ENCODE measurements at places on chromosomes 1 and 21. TPM values are rescaled to one million over a fixed set of nuclear protein-coding genes. Genes with fewer than 3 reads are reported as not detected.

Gene IL10
- 0.15 TPM for total RNA-seq

Gene PTPN22
- total RNA-seq, result 74.6 TPM

Gene CATSPERE
- 0.58 TPM for total RNA-seq

Gene REG4
- total RNA-seq, result 0.67 TPM

Gene C8A
- total RNA-seq, result not detected

Gene KCTD3
- 6.7 TPM for total RNA-seq

Gene LCE7A
- total RNA-seq, result not detected

Gene FCRLB
- 0.23 TPM for total RNA-seq

Gene ATAD3C
- total RNA-seq, result 0.17 TPM

Gene TRIM63
- total RNA-seq, result 0.10 TPM

Gene CD48
- total RNA-seq, result 309 TPM

Gene CRYZ
- 32.1 TPM for total RNA-seq

Gene MYOM3
- not detected for total RNA-seq

Gene AMPD1
- not detected for total RNA-seq

Gene C4BPA
- not detected for total RNA-seq

Gene CNST
- total RNA-seq, result 32.8 TPM

DNA sequence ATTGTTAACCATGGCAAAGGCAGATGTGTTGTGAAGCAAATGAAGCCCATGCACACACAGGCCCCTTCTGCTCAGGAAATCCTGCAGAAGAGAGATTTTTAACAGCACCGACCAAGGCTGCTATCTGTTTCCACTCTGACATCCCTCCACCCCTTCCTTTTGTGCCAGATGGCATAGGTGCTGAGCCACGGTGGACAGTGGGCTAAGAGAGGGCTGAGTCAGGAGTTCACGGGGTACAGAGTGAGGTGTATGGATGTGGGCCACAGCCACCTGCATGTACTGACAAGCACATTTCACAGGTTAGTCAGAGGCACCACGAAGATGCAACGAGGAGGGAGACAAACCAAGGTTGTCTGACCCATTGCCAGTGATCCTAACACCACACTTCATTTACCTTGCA lies 9.5 kb downstream of the RSPH1 start:
- H3K27ac ChIP-seq, result no peak overlapping the region
- DNase-seq, result no peak
- no peaks in the 10 kb centered on the region for H3K36me3 ChIP-seq
- H3K27me3 ChIP-seq, result peaks cover 20% of the 10 kb centered on the region

- no peaks in the 10 kb centered on the region for H3K27me3 ChIP-seq
- no peaks in the 10 kb centered on the region for H3K36me3 ChIP-seq
- no peaks in the 10 kb centered on the region for H3K4me1 ChIP-seq
- H3K27ac ChIP-seq, result no peak within 1 kb of the TSS
Observed at GRCh38 chr1:162381383-162381782, at the start of gene C1orf226. TSS of gene C1orf226 (plus strand) at chr1:162381728. CDS start at chr1:162381902, 174 bp downstream.

DNA sequence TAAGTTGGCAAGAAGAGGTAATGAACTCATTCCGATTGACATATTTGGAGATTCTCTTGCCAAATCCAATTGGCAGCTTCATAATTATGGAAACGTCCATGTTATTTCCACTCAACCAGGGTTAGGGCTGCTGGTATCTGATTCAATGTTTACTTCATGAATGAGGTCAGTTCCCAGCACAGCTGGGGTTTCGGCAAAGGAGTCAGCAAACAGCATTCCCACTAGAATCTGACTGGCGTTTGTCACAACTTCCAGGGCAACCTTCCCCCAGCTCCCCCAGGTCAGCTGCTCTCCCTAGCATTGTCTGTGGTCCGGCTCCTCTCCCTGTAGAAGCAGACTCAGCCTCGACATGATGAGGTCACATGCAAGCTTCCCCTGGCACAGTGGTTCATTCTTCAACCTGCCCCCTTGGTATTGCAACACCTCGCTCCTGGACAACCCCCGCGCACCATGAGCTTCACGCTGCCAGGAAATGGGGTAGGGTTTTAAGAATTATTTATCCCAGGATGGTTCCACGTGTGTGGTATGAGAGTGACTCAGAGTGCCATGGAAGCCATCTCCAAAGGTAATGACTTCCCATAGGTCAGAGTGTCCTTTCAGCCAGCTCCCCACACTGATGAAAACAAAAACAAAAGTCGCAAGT lies 100.7 kb upstream of the SLC25A33 start:
- no peak overlapping the region for H3K4me3 ChIP-seq
- no peaks in the 10 kb centered on the region for H3K4me1 ChIP-seq
- H3K27ac ChIP-seq, result no peak overlapping the region
- H3K36me3 ChIP-seq, result no peaks in the 10 kb centered on the region
- DNase-seq, result no peak

DNA sequence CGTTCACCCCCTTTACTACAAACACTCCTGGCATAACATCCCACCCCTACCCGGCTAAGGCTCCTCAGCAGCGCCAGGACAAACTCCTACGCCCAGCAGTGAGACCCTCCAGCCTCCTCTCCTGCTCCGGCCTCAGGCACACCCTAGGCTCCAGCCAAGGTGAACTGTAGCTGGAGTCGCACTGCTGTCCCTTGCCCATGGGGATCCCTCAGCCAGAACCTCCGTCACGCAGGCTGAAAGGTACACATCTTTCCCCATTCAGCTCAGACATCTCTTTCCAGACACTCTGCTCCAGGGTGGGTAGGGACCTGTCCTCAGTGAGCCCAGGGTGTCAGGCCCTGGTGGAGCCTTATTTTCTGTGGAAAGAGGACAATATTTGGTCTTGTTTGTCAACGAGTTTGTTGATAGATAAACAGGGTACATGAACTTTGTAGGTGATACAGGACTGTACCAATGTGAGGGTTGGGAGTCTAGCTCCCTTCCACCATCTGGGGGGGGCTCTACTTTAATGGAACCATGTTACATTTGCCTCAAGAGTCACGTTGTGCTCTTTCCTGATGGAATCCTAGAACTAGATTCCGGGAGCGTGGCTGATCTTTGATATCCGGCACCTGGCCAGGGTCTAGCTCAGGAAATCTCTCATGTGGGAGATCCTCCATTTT lies 56.5 kb upstream of the SSBP3 start:
- no peaks in the 10 kb centered on the region for H3K36me3 ChIP-seq
- DNase-seq, result no peak
- no peaks in the 10 kb centered on the region for H3K27me3 ChIP-seq
- no peak overlapping the region for H3K27ac ChIP-seq

DNA sequence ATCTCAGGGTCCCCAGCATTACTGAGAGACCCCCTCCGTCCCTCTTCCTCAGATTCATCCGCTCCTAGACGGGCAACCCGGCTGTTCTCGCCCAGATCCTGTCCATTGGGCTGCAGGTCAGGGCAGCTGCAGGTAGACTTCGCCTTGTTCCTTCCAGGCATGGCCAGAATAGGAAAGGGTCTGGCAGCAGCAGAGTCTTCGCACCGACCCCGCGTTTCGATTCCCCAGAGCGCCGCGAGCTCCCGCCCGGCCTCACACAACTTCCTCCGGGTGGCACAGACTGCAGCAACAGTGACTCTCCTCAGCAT lies 265 bp downstream of the NRDC start:
- peaks cover 27% of the 10 kb centered on the region for H3K36me3 ChIP-seq
- DNase-seq, result no peak
- peaks cover 11% of the 10 kb centered on the region for H3K27me3 ChIP-seq
- no peak overlapping the region for H3K27ac ChIP-seq
- no peak overlapping the region for H3K4me3 ChIP-seq

GRCh38 chr1:233107130-233107660 lies 156.8 kb downstream of the NTPCR start:
- H3K36me3 ChIP-seq, result peaks cover 31% of the 10 kb centered on the region
- peaks cover 3% of the 10 kb centered on the region for H3K4me1 ChIP-seq
- H3K4me3 ChIP-seq, result no peak overlapping the region
- no peaks in the 10 kb centered on the region for H3K27me3 ChIP-seq
- no peak for DNase-seq

- H3K36me3 ChIP-seq, result peaks cover 32% of the 10 kb centered on the region
- peaks cover 51% of the 10 kb centered on the region for H3K4me1 ChIP-seq
- H3K4me3 ChIP-seq, result peak overlapping the region; percentile 25
- no peaks in the 10 kb centered on the region for H3K27me3 ChIP-seq
- H3K27ac ChIP-seq, result peak overlapping the region; percentile 63
Observed at GRCh38 chr1:154971341-154971998, 923 bp upstream of the SHC1 start.

DNA sequence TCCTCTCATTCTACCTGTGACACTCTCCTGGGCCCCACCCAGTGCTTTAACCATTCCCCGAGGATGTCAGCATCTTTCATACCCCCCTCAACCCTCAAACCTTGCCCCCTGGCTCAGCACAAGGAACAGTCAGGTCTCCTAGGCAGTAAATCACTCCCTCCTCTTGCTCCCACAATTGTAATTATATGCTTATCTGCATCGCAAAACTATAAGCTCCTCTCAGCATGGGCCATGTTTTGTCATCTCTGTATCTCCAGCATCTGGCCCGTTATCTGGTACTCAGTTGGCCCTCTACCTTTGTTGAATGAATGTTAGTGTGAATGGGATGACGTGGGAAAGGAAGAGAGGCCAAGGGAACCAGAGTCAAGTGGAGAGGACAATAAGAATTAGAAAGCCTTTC lies 2.8 kb upstream of the ELOVL1 start:
- H3K4me1 ChIP-seq, result peaks cover 31% of the 10 kb centered on the region
- H3K27me3 ChIP-seq, result no peaks in the 10 kb centered on the region

GRCh38 chr1:197695961-197696360 lies 79.3 kb downstream of the DENND1B start:
- H3K27me3 ChIP-seq, result no peaks in the 10 kb centered on the region
- H3K4me3 ChIP-seq, result no peak overlapping the region
- no peak overlapping the region for H3K27ac ChIP-seq
- H3K4me1 ChIP-seq, result peaks cover 3% of the 10 kb centered on the region
- peaks cover 10% of the 10 kb centered on the region for H3K36me3 ChIP-seq

GRCh38 chr1:117897551-117897950 lies 31.9 kb downstream of the GDAP2 start:
- H3K27me3 ChIP-seq, result no peaks in the 10 kb centered on the region
- no peak overlapping the region for H3K27ac ChIP-seq
- H3K36me3 ChIP-seq, result peaks cover 23% of the 10 kb centered on the region
- H3K4me3 ChIP-seq, result no peak overlapping the region
- H3K4me1 ChIP-seq, result peaks cover 1% of the 10 kb centered on the region

- H3K27me3 ChIP-seq, result no peaks in the 10 kb centered on the region
- H3K27ac ChIP-seq, result no peak overlapping the region
- no peaks in the 10 kb centered on the region for H3K36me3 ChIP-seq
- no peaks in the 10 kb centered on the region for H3K4me1 ChIP-seq
- H3K4me3 ChIP-seq, result no peak overlapping the region
- DNase-seq, result no peak
Observed at GRCh38 chr1:73644198-73644597, 553.8 kb downstream of the LRRIQ3 start.

DNA sequence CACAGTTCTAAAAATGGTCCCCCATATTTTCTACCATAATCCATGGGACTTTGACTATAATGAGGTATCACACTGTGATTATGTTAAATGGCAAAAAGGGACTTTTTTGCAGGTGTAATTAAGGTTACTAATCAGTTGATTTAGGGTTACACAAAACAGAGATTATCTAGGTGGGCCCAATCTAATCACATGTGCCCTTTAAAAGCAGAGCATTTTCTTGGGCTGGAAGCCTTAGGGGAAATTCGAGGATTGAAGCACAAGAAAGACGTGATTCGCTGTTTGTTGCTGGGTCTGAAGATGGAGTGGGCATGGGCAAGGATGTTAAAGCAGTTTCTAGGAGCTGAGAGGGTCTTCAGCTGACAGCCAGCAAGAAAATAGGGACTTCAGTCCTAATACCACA lies 13.4 kb downstream of the RAVER2 start:
- no peaks in the 10 kb centered on the region for H3K36me3 ChIP-seq
- no peaks in the 10 kb centered on the region for H3K27me3 ChIP-seq
- no peak for DNase-seq
- H3K27ac ChIP-seq, result no peak overlapping the region
- H3K4me3 ChIP-seq, result no peak overlapping the region

- no peaks in the 10 kb centered on the region for H3K27me3 ChIP-seq
- no peak overlapping the region for H3K4me3 ChIP-seq
- H3K27ac ChIP-seq, result no peak overlapping the region
- no peaks in the 10 kb centered on the region for H3K36me3 ChIP-seq
- peaks cover 6% of the 10 kb centered on the region for H3K4me1 ChIP-seq
Observed at GRCh38 chr1:70429219-70429618, 18.2 kb downstream of the CTH start.

GRCh38 chr1:156143765-156144489 lies 9.5 kb upstream of the SEMA4A start:
- DNase-seq, result no peak
- no peak overlapping the region for H3K27ac ChIP-seq
- H3K4me3 ChIP-seq, result no peak overlapping the region
- H3K36me3 ChIP-seq, result no peaks in the 10 kb centered on the region
- peaks cover 31% of the 10 kb centered on the region for H3K4me1 ChIP-seq
- H3K27me3 ChIP-seq, result no peaks in the 10 kb centered on the region

DNA sequence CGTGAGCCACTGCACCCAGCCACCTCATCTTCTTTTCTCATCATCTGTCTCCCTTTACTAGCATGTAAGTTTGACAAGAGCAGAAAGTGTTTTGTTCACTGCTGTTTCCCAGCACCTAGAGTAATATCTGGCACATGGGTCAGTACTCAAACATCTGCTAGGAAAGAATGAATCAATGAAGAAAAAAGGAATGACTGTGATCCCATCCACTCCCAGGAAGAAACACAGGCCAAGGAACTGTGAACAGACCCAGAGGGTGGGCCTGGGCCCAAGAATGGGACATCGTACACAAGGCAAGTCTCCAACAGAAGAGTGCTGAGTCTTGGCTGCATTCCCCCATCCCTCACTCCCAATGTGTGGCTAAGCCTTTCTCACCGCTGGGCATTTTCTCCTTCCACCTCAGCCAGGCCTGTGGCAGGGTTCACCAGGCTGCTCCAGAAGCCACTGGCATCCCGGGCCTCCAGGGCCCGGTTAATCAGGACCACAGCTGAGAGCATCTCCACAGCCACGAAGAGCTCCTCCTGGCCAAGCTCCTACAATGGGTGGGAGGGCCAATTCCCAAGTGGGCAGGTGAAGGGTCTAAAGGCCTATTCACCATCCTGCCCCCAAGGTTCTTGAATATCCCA lies 18.4 kb downstream of the IQGAP3 start:
- no peak overlapping the region for H3K27ac ChIP-seq
- no peak for DNase-seq
- H3K4me3 ChIP-seq, result no peak overlapping the region
- peaks cover 2% of the 10 kb centered on the region for H3K4me1 ChIP-seq
- no peaks in the 10 kb centered on the region for H3K27me3 ChIP-seq
- H3K36me3 ChIP-seq, result peaks cover 14% of the 10 kb centered on the region

DNA sequence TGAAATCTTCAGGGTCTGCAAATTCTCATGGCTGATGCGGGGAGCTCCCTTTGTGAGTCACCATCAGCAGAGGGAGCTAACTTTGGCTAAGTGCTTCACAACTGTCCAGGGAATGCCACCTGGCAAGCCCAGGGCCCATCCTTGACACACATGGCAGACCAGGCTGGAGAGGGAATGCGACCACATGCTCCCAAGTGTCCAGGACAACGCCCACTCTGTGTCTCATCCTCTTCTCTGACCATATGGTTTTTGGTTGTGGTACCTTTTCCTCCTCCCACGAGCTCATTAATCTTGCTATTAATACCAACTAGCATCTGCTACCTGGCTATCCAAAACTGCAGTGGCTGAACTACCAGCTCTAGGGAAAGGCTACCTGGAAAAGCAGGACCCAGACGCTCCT lies 37.1 kb upstream of the CLSTN1 start:
- H3K4me1 ChIP-seq, result peaks cover 13% of the 10 kb centered on the region
- no peak overlapping the region for H3K4me3 ChIP-seq
- DNase-seq, result no peak
- H3K27me3 ChIP-seq, result no peaks in the 10 kb centered on the region

All from activated CD4-positive, alpha-beta T cell treated with anti-CD3 and anti-CD28 coated beads, Interleukin-2, amount 10 ng/mL, durations not matched to agents 7 days and 5 days (primary cell).